ENCODE measurements at places on chromosomes 5 and 9.

- no peak for DNase-seq
These were observed 471.0 kb upstream of the MEF2C start for GRCh38 chr5:89353837-89354551.

DNA sequence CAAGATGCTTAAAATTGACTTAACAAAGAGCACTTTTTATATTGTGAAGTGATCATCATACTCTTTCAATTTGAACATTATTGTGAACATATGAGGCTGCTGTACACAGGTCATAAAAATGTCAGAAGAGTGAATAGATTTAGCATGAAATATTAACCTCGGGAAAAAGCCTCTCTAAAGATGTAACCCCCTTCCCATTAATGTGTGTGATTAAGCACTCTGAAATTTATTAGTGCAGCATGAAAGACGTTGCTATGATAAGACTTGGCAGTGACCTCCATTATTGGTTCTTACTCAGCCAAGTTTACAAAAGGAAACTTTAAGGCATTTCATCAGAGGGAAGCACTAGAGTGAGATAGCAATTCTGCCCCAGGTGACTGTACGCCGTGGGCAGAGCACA, 326.5 kb downstream of the NTRK2 start:
- DNase-seq = no peak

DNA sequence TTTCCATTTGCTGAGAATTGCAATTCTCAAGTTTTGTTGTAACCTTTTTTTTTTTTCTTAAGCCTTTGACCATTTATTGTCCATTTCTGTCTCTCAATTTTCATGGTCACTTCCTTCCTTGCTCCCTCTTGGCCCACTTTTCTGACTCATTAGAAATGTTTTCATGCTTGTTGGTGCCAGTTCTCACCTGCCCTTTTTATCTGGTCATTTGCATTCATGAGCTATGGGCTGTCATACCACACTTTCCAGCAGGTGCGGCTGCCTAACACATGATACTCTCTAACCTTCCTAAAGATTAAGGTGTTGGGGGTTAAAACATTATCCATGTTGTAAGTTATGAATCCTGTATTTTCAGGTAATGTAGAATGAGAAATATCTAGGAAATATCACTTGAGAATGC, 150.5 kb upstream of the TLX3 start:
- DNase-seq = no peak

DNA sequence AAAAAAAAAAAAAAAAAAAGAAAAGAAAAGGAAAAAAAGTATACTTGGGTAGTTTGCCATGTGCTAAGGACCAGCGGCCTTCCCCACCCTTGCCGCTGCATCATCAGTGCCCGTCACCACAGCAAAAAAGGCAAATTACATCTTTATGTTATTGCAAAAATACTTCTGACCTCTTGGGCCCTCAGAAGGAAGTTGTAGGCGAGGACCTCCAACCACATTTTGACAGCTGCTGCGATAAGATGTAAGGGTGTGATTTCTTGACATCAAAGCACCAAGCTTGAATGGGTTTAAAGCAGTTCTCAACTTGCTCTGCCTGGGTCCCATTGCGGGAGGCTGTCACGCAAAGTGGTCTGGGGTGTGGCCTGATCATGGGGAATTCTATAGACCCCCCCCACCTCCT, 39.2 kb downstream of the DMRT1 start:
- DNase-seq = no peak

- no peak for DNase-seq
These were observed 6.5 kb upstream of the RICTOR start for GRCh38 chr5:39080597-39081204.

DNA sequence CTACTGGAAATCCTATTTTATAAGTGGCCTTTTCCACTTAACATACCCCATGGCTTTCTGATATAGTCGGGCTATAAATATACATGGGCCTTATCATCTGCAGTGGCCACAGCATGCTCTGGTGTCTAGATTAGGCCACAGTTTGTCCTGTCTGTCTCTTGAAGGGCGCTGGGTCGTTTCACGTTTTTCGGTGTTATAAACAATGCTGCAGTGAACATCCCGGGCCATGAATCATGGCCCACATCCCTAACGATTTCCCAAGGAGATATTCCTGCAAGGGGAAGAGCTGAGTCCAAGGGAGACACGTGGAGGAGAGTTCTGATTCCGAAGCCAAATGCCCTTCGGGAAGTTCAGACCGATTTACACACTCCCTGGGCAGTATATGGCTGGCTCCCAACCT, 8.4 kb downstream of the PLPP7 start:
- DNase-seq = no peak

DNA sequence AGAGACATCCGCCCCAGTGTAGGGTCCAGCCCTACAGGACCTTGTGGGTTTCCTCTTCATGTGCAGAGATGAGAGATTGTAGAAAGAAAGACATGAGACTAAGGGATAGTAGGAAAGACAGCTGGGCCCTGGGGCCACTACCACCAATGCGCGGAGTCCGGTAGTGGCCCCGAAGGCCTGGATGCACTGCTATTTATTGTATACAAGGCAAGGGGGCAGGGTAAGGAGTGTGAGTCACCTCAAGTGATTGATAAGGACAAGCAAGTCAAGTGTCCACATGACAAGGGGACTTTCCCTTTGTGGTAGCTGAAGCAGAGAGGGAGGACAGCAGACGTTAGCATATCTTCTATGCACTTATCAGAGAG, 6.2 kb upstream of the TMEM141 start:
- no peak for DNase-seq

DNA sequence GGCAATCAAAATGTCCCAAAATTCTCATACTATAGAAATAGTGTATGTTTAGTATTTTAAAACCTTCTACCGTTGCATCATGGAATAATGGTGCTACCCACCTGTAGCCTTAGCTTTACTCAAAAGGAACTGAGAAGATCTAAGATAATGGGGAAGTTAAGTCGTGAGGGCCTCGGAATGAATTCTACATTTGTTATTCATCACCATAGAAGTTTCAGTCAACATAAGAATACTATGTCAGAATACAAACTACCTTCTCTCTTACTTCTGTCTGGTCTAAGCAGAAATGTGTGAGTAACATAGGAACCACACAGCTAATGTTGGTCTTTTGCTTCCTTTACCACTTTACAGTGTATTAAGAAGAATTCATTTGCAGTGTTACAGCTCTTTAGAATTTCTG, 43.2 kb downstream of the RFK start:
- no peak for DNase-seq

GRCh38 chr9:134554373-134555093, 87.1 kb upstream of the COL5A1 start:
- peak; percentile 47 for DNase-seq

GRCh38 chr5:40224421-40224820, 455.3 kb upstream of the PTGER4 start:
- no peak for DNase-seq

DNA sequence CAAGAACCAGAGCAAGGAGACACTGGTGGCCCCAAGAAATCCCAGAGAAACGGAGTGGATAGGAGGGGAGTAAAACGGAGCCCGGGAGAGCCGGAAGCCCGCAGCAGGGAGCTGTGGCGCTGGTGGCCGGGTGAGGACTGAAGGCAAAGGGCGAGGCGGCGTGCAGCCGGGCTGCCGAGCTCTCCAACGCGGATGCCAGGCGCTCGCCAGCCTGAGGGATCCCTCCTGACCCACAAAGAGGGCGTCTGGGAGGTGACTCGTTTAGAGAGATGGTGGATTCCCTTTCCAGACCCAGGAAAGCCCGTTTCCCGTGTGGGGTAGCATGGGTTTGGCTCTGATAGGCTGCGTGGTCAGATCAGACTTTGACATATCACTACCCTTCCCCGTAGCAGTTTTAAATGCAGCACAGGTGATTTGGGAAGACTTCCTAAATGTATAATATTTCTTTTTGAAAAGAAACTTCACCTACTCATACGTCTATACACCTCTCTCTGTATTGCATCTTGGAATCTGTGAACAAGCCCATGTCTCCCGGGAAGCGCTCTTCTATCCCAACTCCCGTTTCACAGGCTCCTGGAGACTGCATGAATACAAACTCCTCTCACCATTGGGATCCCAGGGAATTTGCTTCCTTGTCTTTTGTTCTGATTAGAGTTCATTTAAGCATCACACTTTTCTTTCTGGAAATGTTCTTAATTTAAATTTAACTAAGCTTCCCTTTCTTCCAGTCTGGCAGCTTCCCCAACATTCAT, 158.1 kb downstream of the C9orf152 start:
- DNase-seq = no peak

GRCh38 chr9:128409978-128410377, 10.7 kb upstream of the CERCAM start:
- no peak for DNase-seq

DNA sequence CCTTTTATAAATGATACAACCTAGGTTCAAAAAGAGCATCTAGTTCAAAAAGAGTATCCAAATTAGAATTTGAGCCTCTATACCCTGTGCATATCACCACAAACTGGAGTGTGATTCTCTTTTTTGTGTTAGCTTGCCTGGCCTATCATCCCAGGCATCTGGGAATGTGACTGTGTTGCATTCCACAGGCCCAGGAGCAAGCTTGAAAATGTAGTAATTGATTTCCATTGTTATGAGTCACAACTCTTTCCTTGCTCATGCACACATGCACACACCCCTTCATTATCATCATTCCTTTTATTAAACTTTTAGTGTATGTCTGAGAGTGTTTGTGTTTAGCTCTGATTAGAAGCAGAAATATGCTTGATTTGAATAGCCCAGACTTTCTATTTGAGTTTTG, 75.2 kb downstream of the FCHO2 start:
- DNase-seq = no peak

DNA sequence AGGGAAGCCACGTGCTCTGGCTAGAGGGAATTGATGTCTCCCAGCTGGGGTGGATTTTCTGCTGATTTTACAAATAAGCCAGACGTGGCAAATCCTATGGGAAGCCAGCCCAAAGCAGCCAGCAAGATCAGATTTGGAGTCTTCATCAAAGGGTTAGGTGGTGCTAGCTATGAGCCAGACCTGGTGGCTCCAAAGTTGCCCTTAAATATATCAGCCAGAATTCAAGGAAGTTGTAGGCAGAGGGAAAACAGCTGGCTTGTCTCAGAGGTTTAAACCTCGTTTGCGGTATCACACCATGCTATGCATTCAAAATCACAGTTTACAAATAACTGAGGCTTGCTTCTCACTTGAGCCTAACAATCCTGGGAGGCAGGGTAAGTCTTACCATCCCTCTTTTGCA, 313.2 kb downstream of the MLLT3 start:
- no peak for DNase-seq

GRCh38 chr5:172410160-172410559, 44.2 kb downstream of the SH3PXD2B start:
- DNase-seq = no peak

GRCh38 chr5:127085371-127085770, 12.1 kb upstream of the C5orf63 start:
- DNase-seq = no peak

- DNase-seq = no peak
These were observed 20.9 kb upstream of the PLIN2 start for GRCh38 chr9:19148187-19148586.

- DNase-seq = no peak
These were observed 55.2 kb downstream of the NMUR2 start for GRCh38 chr5:152349683-152350526.

- no peak for DNase-seq
These were observed 113.4 kb downstream of the LHX2 start for GRCh38 chr9:124124729-124125650.

GRCh38 chr9:16421532-16421931, 448.9 kb downstream of the BNC2 start:
- no peak for DNase-seq

GRCh38 chr9:132228062-132228461, 66.2 kb downstream of the NTNG2 start:
- DNase-seq = no peak

GRCh38 chr5:87877023-87877422, 391.6 kb downstream of the TMEM161B start:
- no peak for DNase-seq

- no peak for DNase-seq
These were observed 1.9 kb downstream of the TERT start for GRCh38 chr5:1292846-1293415.

GRCh38 chr5:159051421-159052282, 48.1 kb downstream of the EBF1 start:
- DNase-seq = no peak

DNA sequence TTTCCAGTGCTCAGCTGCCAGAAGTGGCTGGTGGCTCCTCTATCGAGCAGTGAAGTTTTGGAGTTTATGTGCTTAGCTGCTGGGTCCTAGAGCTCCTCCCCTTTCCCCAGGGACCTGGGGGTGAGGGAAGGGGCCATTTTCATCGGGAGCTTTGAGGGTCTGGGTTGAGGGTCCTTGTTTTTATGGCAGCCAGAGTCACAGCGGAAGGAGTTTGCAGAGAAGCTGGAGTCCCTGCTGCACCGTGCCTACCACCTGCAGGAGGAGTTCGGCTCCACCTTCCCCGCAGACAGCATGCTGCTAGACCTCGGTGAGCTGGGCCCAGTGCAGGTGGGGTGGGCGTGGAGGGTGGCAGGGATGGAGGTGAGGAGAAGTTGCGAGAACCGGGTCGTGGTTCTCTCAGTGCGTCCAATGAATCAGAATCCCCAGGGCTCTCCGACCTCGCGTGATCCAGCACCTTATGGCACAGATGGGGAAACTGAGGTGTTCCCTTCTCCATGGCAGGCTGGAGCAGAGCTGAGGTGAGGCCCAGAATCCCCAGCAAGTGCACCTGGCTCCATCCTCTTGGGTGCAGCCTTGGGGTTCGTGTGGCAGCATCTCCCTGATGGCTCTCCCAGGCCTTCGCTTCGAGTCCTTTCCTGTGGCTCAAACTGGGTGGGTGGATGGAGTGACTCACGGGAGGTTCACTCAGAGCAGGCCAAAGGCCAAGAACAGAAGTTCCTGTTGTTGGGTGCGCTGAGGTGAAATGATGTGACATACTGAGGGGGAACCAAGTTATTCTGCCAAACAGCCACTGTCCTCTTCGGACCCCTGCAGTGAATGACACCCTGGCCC, 21.7 kb upstream of the DOLPP1 start:
- no peak for DNase-seq

- DNase-seq = no peak
These were observed 476.6 kb upstream of the SGCD start for GRCh38 chr5:155850370-155850769.

- no peak for DNase-seq
These were observed 123.3 kb upstream of the DPYSL3 start for GRCh38 chr5:147633173-147633572.

DNA sequence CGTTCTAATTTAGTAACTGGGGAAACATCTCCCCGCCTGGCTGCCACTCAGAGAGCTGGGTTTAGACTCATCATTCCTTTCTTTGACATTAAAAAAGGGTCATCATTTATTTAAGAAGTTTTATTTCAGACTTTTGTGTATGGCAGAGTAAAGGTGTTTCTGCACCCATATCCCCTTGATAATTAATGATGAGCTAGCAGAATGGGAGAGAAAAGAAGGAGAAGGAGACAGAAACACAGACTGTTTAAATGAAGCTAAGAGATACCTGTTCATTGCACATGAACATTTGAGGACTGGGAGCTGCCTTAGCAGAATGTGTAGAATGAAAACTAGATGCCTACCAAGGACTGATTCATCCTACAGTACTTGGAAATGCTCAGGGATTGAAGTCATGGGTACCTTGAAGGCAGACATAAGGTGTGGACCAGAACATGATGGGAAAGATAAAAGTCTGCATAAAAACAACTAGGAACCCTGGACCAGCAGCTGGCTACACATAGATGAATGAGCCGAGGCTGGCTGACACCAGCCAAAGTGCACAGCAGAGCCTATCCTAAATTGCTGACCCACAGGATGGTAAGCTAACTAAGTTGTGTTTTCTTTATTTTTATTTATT, 48.3 kb upstream of the SPATA31C2 start:
- no peak for DNase-seq
